ENCODE measurements at places on chromosomes 12 and 14.

DNA sequence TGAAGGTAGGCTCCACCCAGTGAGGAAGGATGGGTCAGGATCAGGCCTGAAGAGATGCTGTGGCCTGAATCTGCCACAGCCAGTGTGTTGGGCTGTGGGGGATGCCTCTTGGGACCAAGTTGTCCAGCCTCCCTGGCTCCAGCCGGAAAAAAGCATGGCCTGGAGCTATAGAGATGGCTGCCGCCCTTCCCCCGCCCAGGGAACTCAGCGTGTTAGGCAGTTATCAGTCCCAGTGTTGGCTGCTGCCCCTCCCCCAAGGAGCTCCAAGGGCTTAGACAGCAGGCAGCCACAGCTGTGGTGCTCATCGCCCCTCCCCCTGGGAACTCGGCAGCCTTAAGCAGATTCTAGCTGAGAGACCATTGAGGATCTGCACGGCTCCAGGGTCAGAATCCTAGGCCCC is 158.0 kb downstream of the CAPZA3 start:
- DNase-seq: no peak

DNA sequence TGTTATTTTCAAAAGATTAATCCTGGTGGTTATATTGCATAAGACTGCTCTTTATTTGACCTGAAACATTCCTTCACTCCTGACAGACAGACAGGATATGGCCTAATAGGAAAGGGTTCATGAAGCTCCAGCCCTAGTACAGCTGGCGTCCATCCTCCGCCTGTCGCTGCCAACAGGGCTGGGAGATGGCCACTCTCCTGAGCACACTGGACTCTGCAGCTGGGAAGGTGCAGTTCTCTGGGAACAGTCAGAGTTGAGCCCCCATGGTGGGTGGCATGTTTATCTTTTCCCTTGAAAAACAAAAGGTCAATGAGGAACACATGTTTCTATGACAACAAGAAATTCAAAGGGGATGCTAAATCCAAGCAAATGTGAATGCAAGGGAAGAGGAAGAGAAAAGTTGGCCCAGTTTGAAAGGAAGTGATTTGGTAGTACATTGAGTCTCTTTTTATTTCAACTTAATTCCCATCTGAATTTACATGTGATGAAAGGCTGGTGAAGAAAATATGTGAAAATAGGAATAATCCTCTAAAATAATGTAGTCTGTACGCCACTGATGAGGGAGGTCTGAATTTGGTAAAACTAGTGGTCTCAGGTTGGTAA is 89.9 kb upstream of the DCN start:
- DNase-seq: no peak

DNA sequence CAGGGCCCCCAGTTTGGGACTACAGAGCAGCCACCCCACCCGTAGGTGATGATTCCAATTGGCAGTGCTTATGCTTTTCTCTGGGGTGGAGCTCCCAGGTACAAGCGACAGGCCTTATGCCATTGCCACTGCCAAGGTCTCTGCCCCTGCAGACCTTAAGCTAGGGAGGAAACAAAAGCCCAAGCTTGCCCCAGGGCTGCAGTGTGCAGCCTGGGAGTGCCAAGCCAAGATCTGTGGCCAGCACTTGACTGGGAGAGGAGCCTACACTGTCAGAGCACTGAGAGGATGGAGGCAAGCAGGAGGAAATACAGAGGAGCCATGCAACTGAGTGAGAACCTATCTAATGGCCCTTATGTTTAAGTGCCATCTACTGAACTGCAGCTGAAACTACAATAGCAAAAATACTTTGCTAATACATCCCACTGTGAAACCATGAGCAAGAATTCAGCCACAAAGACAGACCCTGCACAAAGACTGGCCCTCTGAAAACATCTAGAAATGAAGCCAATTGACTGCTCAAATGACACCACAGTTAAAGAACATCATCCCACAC is 17.7 kb upstream of the ASCL1 start:
- no peak for DNase-seq

GRCh38 chr14:71533390-71533789 is 398.8 kb upstream of the RGS6 start:
- no peak for DNase-seq

DNA sequence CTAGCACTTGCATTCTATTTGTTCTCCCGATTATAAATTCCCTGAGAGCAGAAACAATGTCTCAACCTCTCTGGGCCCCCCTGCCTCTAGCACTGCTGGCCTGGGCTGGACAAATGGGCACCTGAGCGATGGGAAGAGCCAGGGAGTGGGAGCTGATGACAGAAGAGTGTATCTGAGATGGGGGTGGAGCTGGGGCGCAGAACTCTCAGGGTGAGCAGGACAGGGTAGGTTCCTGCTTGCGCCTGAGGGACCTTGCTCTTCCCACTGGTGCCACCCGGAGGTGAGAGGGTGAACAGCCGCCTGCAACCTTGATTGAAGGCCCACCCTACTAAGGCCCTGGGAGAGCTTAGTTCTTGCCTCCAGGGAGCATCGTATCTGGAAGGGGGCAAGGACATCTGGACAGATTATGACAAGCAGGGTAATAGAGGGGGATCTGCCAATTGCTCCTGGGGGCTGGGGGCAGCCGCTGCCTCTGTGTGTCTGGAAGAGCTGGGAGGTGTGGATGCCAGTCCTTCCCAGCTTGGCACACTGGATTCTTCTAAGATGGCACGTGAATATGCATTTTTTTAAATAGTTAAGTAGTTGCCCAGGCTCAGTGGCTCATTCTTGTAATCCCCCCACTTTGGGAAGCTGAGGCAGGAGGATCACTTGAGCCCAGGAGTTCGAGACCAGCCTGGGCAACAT is 43.0 kb upstream of the TSPAN9 start:
- peak; percentile 9 for DNase-seq

DNA sequence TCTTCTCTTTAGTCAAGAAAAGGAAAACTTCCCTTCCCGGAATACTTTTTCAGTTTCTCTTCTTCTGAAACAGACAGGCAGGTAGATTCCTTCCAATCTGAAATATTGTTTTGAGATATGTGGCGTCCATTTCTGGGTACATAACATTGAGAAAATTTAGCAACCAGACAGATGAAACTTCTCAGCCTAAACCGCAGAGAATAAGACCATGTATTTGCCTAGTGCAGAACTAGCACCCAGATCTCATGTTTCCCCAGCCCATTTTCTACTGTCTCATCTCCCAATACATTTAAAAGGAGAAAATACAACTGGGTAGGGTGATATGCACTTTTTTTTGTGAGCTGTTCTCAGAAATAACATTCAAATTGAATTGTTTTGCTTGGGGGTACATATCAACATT is 6.4 kb downstream of the AVPR1A start:
- no peak for DNase-seq

DNA sequence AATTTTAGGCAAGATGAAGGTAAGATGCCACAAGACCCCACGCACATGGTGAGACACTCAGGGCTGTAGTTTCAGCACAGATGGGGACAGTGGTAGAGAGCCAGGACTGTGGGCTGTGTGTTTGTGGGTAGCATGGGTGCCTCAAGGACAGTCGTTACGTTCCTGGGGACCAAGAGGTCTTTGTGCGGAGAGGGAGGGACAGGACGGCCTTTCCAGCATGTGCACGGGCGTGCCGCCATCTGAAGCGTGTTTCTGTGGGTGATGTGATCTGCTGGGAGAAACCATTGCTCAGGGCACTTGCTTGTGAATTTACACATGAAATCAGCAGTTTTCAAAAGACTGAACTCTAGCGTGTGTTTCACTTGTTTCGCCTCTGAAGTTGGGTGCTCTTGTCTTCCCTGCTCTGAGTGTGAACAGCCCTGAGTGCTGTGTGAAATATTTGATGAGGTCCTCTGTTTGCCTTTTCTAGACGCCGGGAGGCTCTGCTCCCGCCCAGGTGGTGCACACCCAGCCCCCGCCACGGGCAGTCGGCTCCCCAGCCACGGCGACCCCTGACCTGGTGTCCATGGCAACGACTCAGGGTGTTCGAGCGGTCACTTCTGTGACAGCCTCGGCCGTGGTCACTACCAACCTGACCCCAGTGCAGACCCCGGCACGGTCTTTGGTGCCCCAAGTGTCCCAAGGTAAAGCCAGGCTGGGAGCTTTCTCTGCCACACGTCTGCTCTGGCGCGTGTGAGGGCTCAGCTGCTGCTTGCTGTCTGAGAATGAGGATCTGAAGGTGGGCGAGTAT is 82.3 kb downstream of the DDX51 start:
- no peak for DNase-seq

- DNase-seq: no peak
Observed at GRCh38 chr12:103130564-103130963, 173.1 kb downstream of the ASCL1 start.

- DNase-seq: no peak
Observed at GRCh38 chr12:108151533-108152169, 22.6 kb downstream of the WSCD2 start.

DNA sequence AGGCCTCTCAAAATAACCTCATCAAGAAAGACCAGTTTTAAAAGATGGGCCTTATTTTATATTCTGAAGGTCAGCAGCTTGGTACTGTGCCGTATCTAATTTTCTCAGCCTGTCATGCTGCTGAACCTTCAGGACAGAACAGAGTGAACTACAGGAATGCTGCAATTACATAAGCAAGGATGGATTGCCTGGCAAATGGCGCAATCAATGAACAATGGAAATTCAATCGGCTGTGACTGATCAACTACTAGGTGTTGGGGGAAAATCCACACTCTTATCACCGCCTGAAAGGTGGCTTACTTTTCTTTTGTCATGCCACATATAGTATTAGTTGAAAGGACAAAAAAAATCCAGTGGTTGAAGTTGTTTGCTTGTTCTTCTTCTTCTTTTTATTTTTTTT is 8.5 kb downstream of the ACSS3 start:
- DNase-seq: no peak

DNA sequence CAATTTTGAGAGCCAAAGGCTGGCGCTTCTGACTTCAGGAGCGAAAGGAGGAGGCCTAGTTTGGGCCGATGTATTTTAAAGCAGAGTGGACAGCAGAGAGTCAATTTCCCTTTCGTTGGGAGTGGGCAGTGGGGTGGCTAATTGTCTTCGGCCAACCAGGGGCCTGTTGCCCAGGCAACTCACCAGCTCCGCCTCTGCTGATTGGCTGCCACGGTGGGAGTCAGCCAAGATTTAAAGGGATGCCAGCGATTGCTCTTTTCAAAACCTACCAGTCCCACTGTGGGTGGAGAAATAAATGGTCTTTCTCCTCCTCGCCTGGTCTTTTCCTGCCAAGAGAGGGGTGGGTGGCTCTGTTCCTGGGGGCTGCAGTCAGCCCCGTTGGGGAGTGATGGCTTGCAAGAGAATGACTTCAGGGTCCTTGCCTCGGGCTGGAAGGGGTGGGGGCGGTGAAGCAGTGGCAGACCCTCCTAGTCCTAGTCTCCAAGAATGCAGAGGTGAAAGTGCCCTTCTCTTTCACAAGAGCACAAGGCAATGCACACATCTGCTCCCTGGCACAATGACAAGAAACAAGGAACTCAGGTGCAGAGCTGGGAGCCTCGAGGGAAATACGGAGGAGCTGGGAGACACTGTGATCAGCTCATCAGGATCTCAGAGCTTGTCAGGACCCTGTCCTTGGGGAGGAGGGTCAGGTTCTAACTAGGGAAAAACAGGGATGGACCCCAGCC is 37.7 kb downstream of the RASAL1 start:
- no peak for DNase-seq

- DNase-seq: peak; percentile 44
Observed at GRCh38 chr14:49621114-49621881, 699 bp downstream of the MGAT2 start.

DNA sequence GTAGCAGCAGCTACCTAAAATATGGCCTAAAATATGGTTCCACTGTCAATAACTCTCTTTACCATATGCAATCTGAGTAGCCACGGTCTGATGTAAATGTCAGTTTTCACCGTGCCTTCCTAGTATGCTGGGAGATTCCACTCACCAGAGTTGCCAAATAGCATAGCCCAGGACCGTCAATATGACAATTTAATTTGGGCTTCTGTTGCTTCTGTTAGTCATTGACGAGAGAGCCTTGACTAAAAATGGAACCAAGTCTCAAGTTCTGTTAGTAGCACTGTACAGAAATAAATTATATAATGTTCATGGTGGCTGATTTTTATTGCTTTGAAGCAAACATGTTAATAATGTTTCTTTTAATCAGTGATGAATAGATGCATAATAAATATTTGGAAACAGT is 348.4 kb downstream of the BCAT1 start:
- no peak for DNase-seq

DNA sequence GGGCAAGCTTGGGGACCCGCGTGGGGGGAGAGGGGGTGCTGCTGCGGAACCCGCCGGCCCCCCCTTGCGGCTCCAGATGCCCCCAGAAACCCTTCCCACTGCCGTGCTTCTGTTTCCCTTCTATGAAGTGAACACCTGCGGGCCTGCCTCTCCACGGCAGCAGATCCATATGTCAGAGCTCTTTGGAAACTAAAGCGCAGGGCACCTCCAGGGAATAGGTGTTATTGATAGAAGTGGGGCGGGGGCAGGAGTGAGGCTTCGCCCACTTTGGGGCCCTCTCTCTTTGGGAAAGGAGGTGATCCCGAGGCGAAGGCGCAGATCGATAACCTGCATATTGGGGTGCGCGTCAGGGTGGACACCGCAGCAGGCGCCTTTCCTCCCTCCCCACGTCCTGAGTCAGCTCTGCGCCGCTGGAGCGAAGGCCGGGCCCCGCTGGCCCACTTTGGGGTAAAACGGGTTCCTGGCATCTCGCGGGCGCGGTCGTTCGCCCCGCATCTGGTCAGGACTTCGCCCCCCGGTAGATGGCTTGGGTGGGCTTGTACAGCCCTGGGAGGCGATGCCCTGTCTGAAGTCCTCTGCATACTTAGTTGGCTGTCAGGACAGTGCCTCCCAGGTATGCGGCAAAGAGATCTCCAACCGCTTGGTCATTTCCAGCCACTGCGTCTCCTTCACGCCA is 524 bp downstream of the KMT5A start:
- DNase-seq: no peak

DNA sequence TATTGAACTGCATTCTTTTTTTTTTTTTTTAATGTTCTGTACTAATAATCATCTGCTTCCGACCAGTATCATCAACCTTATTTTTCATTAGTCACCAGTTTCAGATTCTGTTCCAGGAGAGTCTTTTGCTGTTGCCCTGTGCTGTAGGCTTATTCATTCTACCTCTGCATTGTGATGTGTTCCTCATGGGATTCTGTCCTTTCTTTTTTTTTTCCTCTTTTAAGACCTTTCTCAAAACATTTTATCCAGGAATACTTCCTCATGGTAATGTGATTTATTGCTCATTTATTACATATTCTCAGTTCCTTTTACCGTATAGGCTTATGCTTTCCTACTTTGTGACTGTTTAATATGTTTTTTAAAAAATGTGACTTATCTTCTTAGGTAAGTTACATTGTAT is 4.8 kb downstream of the NDUFA9 start:
- DNase-seq: no peak

DNA sequence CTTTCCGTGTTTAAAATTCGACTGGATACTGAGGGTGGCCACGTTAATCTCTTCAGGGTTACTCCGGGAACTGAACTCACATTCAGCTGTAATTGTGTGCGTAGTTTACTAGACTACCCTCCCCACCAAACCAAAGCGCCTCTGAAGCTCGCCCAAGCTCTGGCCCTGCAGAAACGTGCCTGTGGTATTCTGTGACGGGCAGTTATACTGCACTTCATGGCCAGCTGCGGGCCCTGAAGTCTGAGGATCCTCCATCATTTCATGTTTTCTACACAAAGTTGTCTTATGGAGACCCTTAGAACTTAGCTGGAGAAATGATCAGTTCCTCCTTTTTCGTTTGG is 688 bp downstream of the ZNF26 start:
- DNase-seq: no peak

GRCh38 chr12:65368055-65368454 is 89.6 kb downstream of the MSRB3 start:
- DNase-seq: no peak

Data from activated CD4-positive, alpha-beta T cell treated with anti-CD3 and anti-CD28 coated beads for 24 hours (primary cell).